PC-3 (cell line): ENCODE measurements at places on chromosomes 6 and 20. TPM values are rescaled to one million over a fixed set of nuclear protein-coding genes. Genes with fewer than 3 reads are reported as not detected.

DNA sequence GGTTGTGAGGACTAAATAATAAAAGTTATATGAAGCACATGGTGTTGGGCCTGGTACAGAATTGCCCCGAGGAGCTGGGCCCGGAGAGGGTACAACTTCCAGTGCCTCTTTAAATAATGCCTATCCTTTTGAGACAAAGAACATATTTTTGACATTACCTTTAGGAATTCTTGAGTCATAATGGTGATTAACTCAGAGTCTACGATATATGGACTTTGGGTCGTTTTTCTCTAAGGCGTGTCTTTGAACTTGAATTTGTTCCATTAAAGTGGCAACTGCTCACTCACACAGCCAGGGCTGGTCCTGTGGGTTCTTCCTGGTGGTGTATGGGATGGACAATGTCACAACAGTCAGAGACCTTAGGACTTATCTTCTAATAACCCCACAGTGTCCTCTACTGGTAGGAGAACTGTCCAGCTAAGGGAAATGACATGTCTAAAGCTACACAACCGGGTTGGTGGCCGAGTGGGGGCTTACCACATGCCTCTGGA is 106.5 kb downstream of the CDC5L start:
- peak; percentile 95 for DNase-seq

GRCh38 chr6:161578478-161578877 is 304.6 kb upstream of the AGPAT4 start:
- peak; percentile 9 for DNase-seq

FKBP1C gene
- 0.75 and 1.9 TPM in 2 replicates for total RNA-seq

DNA sequence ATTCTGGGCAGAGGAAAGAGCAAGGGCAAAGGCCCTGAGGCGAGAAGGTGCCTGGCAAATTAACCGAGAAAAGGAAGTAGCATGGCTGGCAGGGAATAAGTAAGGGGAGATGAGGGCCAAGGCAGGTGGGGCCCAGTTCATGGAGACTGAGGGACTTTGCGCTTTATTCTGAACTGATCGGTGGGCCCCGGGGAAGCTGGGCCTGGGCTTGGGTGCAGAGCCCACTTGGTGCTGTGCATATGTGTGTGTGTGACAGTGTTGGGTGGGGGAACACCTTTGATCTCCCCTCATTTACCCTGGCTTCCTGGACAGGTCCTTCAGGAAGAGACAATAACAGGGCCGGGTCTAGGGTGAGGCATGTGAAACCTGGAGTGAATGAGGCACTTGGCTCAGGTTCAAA is 2.9 kb upstream of the MDFI start:
- DNase-seq = no peak

HSPA12B gene
- not detected in 2 replicates for total RNA-seq

DNA sequence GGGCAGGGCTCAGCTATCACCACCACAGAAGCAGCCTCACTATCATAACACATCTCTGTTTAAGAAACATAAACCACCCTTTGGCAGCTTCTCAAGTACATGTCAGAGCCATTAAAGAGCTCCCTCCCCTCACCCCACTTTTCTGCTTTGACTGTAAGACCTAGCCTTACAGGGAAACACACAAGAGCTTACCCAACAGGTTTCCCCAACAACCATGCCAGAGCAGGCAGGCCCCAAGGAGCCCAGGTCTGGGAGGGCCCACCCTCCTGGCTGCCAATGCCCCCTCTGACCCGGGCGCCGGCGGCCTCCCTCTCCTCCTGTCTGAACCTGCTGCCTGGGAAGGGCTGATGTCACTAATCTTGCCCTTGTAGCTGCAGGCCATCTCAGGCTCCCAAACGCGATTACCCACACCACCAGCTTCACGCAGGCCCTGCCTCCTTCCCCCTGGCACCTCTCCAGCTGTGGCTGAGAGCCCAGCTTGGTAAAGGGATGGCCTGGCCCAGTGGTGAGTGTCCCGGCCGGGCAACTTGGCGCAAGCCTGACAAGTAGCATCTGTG is 402.0 kb downstream of the MAFB start:
- no peak for DNase-seq

DNA sequence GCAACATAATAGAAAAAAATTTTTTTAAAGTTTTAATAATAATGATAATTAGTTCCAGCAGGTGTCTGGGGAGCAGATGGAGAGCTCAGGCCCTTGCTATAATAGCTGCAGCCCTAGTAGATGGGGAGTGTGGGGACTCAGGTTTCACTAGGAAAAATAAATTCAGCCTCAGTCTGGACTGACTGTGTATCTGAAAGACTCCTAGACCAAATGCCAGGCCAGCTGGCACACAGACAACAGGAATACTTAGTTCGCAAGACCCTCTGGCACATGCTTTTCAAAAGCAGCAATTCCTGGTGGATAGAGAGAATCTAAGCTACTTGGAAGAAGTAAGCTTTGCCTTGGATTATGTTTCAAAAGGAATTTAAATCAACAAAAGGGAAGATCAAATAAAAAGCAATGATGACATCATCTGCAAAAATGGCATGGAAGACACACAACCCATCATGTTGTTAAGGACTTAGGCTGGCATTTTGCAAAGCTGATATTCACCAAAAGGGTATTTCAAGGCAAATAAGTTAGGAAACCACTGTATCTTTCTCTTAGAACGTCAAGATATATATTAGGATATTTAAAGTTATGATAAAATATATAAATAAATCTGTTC is 107.8 kb downstream of the RNGTT start:
- peak; percentile 17 for DNase-seq

DNA sequence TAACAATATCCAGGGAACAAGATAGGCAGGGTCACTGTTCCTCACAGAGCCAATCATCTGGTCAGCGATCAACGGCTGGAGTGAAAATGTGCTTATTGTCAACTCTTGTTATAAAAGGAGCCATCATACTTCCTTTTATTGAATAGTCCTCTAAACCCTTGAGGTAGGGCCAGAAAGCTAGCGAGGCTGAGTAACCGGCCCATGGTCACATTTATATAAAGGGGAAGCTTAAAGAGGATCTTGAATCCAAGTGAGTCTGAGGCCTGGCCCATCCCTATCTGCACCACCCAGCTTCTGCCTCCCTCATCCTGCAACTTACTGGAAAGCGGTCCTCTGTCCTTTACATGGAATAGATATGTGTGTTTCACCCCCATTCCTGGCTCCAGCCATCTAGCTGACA is 9.5 kb downstream of the PHACTR3 start:
- DNase-seq = no peak

DNA sequence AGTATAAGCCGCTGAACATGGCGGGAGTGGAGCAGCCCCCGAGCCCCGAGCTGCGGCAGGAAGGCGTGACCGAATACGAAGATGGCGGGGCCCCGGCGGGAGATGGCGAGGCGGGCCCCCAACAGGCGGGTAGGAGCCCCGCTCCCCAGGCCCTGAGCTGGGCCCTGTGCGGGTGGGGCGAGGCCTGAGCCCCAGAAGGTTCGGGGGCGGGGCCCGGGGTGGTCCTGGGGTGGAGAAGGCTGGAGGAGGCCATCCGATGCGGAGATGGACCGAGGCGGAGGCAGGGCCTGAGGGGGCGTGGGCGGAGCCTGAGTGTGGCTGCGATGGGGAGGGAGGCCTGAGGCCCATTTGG is 7.1 kb downstream of the L3MBTL1 start:
- no peak for DNase-seq

COQ3 gene
- 6.7 and 15.6 TPM in 2 replicates for total RNA-seq

DNA sequence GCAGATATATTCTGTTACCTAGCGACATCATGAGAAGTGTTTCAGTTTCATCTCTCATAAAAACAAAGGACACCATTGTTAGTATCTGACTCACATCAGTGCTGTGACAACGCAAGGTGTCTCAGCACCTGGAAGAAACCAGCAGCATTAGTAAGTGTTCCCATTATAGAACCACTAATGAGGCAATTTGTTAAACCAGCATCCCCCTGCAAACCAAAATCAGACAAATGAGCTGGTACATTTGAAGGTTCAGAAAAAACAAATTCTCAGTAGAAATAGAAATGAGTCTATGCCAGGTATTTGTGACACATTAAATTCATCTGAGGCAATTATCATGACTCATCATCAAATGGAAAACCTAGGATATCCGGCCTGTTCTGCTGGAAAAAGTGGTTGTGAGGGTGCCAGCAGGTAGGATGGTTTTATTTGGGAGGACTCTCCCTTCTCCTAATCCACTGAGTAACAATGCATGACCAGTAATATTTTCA is 151.7 kb downstream of the TMEM200A start:
- peak; percentile 79 for DNase-seq

DNA sequence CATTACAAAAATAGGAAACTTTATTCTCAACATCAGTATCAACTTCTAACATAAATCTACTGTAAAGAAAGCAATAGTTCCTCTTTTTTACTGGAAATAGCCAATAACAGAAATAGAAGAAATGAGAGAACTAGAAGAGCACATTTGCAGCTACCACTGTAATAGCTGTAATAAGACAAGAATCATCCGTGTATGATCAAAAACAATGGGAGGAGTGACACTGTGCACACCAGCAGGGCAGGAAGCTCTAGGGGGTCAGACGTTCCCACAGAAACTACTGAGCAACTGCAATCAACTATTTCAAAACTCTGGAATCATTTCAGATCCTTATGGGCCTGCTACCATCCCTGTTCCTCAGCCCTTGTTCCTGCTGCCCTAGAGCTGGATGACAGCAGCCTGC is 43.7 kb downstream of the NINL start:
- DNase-seq = no peak

DNA sequence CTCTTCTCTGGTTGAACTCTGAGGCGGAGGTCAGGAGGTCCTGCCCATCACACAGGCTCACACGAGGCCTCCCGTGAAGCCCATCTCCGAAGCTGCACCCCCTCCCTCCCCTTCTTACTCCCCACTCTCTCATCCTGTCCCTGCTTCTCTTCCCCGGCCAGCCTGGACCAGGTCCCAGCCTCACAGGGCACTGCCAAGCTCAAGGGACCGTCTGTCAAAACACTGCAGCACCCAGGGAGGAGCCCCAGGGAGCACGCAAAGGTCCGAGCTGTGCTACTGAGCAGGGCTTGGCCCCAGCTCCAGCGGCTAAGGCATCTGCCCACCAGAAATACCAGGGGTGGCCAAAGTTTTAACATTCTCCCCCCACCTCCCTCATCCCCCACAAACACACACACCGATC is 70.0 kb downstream of the PSMG4 start:
- DNase-seq = no peak

DNA sequence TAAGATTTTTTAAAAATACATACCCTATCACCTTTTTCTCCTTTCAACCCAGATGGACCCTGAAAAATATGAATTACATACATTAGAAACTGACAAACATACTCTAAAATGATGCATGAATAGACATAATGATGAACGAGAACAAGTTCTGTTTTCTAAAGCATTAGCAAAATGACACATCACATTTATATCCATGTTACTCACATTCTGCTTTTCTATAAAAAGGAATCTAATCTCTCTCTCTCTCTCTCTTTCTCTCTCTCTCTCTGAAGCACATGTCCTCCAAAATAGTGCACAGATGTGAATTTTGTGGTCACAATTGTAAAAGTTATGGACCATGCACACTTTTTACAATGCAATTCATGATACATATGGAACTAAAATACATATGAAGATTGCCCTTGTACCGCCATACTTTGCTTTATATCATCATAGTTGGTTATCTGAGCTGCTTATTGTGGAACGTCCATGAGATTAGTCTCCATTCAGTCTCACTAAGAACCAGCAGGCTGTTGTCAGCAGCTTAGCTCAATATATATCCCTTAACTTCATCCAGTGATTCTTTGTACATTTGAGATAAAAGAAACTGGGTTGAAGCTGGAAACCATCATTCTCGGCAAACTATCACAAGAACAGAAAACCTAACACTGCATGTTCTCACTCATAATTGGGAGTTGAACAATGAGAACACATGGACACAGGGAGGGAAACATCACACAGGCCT is 114.2 kb downstream of the COL12A1 start:
- no peak for DNase-seq

FRK gene
- total RNA-seq = 0.46 and 0.66 TPM in 2 replicates

- no peak for DNase-seq
Measured at GRCh38 chr20:32544893-32545840, 40.0 kb downstream of the NOL4L start.

GRCh38 chr6:168318090-168318489 is 1.5 kb downstream of the DACT2 start:
- DNase-seq = no peak

- peak; percentile 94 for DNase-seq
Measured at GRCh38 chr20:36745927-36746659, at the start of gene NDRG3. Gene NDRG3, minus strand, starts transcription at chr20:36746090. Its CDS starts 24,355 bp downstream, at chr20:36721735.

DDAH2 gene
- 65.5 and 71.6 TPM in 2 replicates for total RNA-seq

DNA sequence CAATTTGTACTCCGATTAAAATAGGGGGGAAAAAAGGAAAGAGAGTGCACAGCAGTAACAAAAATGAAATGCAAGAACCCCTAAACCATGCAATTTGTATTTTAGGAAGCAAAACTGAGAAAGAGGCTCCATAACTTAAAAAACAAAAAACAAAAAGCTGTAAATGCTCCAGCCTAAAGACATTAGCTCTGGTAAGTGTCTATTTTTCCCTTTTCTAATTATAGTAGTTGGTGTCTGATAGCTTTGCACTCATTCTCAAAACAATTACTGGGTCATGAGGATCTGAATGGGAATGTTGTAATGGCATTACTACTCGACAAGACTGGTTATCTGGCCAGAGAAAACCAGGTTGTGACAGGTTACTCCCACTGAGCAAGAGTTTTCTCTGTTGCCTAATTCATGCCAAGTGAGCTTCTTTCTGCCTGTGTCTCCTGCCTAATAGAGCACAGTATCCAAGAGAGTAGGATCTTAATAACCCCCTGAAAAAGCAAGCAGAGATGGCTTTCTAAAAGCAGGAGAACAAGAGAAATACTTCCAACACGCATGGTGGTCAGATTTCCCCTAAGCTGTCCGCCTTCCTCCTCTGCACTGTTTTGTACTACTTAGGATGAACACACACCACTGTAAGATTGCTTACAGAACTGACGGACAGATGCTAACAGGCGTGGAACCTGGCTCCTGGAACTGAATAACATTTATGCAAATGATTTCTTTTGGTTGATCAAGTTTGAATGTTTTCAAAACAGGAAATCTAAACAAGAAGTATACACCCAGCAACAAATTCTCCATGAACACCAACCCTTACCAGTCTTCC is 86.4 kb downstream of the FKBP5 start:
- peak; percentile 28 for DNase-seq

SPDEF gene
- total RNA-seq = 190 and 205 TPM in 2 replicates

AIG1 gene
- total RNA-seq = 22.1 and 32.7 TPM in 2 replicates

GRCh38 chr6:41790045-41790444 is 2.6 kb downstream of the TOMM6 start:
- DNase-seq = no peak

GRCh38 chr20:57317789-57318371 is 11.7 kb upstream of the SPO11 start:
- DNase-seq = no peak

GRCh38 chr6:137216875-137217553 is 2.2 kb downstream of the IFNGR1 start:
- peak; percentile 55 for DNase-seq

GRCh38 chr6:76790881-76791280 is 672.4 kb downstream of the HTR1B start:
- DNase-seq = no peak

GRCh38 chr6:35483490-35483889 is 13.4 kb downstream of the TEAD3 start:
- DNase-seq = no peak
